ENCODE measurements at places on chromosomes 5 and 9.

DNA sequence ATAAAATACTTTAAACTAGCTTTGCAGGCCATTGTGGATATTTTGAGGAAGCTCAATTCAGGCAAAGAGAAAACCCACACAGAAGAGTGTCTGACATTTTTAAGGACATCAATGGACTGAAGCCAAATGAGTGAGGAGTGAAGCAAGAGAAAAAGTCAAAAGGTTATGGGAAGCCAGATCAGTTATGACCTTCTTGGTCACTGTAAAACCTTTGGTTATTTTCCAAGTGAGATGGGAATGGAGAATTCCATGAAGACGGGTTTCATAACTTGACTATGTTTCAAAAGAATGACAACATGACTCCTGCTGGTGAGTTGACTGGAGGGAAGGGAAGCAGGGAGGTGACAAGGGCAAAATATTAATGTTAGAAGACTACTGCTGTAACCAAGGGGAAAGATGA is 585.2 kb downstream of the EFNA5 start:
- DNase-seq, result no peak

DNA sequence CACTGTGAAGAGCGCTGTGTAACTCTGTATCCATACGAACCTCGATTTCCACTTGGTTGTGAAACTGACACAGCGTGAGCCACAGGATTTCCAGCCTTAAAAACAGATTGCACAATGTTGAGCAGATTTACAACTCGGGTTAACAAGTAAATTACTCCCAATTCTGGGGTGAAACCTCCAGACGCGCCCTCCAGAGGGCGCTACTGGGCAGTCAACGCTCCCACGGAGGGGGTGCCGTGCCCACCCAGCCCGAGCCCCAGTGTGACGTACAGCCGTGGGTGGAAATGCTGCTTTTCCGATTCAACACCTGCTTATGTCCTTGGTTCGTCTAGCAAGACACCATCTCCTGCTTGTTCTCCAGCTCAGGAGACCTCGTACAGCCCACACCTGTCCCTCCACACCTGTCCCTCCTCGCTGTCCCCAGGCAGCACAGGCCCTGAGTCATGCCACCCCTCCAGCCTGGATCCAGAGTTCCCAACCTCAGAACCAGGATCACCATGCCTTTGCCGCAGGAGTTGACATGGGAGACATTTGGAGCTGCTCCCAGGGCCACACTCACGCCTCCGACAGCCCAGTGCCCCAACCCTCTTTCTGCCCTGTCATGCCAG is 34.4 kb upstream of the SLC6A3 start:
- no peak for DNase-seq

DNA sequence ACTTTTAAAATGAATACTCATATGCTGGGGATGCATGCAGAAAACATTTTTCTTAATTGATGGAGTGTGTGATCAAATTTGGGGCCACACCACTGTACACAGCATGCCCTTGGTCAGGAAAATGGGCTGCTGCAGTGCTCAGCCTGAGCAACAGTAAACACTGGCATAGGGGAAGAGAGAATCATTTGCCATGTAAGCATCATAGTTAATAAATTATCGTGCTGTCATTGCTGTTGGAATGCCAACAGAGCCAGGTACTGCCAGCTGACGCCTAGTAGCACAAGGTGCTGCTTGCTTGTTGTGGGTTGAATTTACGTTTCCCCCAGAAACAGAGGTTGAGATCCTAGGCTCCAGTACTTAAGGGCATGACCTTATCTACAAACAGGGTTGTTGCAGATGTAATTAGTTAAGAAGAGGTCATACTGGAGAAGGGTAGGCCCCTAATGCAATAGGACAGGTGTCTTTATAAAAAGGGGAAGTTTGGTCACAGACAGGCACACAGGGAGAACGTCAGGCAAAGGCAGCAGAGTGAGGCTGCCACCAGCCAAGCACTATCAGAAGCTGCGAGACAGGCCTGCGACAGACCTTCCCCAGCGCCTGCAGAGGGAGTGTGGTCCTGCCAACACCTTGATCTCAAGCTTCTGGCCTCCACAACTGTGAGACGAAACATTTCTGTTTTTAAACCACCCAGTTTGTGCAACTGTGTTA is 25.3 kb downstream of the DAP start:
- DNase-seq, result no peak

DNA sequence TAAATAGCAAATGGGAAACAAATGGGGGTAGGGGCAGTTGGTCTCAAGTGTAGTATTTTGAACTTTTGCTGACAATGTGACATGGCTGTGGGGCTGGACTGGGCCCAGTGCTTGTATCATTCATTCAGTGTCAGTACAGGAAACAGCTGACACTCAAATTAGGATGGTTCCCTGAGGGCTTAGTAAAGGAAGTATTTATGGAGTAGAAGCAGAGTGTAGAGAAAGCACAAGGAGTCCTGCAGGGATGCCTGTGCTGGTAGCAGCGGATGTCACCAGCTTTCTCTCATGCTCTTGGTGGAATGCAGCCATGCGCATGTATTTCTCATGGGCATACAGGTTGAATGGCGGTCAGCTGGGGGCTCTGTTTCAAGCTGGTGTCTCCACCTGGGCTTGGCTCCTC is 72.9 kb upstream of the SLC44A1 start:
- no peak for DNase-seq

GRCh38 chr5:33231214-33231710 is 209.5 kb upstream of the TARS1 start:
- no peak for DNase-seq

DNA sequence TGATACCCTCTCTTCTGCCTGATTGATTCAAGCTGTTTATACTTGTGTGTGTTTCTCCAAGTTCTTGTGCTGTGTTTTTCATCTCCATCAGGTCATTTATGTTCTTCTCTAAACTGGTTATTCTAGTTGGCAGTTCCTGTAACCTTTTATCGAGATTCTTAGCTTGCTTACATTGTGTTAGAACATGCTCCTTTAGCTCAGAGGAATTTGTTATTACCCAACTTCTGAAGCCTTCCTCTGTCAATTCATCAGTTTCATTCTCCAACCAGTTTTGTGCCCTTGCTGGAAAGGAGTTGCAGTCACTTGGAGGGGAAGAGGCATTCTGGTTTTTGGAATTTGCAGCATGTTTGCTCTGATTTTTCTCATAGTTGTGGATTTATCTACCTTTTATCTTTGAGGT is 126.2 kb upstream of the FTMT start:
- DNase-seq, result no peak

DNA sequence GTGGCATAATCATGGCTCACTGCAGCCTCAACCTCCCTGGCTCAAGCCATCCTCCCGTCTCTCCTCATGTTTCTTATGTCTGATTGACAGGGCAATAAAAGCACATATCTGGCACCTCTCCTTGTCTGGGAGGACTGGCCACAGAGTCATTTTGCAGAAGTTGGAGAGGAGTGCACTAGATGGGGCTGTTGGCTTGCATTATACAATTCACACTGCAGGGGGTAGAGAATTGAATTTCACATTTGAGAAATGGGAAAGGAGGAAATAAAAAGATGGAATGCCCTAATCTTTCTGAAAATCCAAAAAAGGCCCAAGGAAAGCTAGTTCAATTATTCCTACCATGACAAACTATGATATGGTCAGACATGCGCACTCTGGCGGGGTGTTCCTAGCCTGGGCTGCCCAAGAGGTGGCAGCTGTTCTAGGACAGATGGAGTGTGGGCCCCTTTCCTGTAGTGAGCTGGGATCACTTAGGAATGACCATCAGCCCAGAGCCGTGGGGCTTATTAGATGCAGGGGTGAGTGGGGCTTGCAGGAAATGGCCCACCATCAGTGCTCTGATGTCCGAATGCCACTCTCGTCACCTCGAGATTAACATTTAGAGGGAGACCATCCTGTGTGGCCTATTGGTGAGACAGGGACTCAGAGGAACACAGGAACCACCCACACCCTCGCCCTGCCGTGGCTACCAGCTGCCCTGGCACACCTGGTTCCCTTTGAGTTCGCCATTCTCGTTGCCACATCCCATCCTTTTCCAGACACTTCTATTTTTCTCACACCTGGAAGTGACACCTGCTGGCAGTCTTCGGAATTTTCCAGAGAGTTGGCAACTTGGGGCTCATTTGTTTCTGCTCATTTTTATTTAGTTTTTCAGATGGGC is 21.8 kb upstream of the ANKRD18A start:
- no peak for DNase-seq

GRCh38 chr5:92119110-92119509 is 736.0 kb upstream of the ARRDC3 start:
- no peak for DNase-seq

DNA sequence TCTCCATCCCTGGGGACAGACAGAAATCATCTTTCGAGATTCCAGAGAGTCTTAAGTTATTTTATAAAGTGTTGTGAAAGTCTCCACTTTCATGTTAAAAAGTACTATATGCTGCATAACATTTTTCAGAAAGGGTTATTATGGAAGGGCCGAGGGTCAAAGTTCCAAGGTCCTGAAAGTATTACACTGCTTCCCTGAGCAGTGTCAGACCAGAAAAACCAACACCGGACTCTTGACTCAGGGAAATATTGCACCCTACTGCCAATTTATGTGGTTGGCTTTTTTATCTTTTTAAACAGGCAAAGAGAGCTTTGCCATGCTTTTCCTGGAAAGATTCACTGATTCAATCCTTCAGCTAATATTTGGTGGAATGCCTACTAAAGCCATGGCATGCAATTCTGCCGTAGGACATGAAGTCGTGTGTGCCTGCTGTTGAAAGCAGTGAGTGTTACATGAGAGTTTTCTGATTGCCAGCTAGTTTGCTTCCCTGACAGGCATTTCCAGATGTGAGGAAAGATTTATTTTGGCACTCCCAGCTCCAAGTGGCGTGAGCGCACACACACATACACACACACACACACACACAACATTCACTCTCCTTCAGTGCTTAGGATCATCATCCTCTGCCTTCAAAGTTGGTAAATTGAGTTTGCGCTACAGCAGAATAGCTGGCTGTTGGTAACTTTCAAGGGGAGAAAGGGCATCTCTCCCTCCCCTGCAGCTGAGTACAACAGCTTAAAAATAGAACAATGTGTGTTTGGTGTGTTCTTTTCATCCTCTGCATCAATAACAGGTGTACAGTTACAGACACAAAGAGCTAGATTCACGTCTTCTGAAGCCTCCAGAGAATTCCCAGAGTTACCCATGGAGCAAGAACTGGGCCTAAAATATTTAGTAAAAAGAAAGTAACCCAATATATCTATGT is 45.6 kb downstream of the SLC1A3 start:
- no peak for DNase-seq

- DNase-seq, result no peak
Observed at GRCh38 chr5:107478068-107478641, 192.6 kb downstream of the EFNA5 start.

DNA sequence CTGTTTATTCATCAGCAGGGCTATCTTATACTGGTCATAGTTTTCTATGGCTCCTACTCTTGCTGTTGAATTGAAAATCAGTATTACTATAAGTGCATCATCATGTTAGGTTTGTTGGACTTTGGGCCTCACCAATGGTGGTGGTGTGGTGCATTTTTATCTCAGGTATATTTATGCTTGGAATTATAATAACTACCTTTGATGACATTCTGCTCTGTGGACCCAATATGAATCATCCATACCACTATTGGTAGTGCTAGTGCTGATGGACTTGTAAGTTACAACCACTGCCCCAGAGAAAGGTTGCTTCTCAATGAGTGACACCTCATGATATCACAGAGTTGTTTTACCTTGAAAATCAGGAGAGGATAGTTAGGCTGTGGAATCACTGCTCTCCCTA is 28.0 kb downstream of the IL9 start:
- no peak for DNase-seq

DNA sequence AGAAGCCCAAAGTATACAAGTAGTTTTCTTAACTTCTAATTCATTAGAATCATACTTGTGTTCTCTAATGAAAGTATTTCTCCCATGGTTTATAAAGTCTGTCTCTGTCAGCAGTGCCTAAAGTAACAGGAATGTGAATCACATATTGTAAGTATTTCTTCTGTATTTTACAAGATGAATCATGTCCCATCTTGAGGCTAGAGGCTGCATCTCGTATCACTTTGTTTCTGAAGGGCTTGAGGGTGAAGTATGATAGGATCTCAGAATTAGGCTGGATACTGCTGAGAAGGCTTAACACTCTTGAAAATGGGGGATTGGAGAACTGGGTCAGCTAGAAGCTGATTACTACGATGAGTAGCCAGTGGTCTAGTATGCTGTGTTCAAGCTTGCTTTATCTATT is 242.2 kb upstream of the ACTBL2 start:
- DNase-seq, result no peak

DNA sequence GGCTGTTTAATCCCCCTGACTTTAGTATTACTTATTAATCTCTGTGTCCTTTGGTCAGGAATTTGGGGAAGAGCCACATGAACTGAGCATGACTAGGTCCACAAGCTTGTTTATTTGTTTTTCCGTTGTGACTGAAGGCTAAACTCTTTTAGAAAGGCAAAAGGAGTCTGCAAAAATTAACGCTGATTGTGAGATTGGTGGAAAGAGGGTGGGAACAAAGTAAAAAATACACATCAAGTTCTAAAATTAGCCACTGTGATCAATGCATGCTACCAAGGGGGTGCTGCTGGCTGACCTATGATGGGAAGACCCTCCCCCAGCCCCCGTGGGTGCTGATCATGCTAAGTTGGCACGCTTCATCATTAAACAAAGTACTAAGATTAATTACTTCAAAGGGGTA is 356.8 kb downstream of the ADGRV1 start:
- DNase-seq, result no peak

DNA sequence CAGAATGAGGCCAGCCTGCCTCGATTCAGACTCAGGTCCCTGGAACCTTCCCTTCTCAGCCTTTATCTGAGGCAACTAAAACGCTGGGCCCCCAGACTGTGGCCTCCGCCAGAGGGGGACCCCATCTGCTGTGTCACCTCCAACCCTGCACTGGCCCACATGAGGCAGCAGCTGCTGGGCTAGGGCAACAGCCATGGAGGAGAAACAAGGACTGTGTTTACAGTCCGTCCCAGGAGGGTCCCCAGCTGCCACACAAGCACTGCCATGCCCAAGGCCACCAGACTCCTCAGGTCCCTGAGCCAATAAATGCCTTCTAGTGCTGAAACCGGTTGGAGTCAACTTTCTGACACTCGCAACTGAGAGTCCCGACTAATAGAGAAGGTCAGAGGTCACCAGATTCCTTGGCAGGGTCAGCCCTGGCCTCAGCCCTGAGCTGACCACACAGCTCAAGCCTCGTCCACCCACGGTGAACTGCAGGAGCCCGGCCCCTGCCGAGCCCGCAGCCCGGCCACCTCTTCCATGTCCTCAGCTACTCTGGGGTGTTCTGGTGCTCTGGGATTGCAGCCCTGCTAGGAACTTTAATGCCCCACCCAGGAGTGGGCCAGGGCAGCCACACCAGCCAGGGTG is 77.0 kb downstream of the ZNF354C start:
- no peak for DNase-seq

DNA sequence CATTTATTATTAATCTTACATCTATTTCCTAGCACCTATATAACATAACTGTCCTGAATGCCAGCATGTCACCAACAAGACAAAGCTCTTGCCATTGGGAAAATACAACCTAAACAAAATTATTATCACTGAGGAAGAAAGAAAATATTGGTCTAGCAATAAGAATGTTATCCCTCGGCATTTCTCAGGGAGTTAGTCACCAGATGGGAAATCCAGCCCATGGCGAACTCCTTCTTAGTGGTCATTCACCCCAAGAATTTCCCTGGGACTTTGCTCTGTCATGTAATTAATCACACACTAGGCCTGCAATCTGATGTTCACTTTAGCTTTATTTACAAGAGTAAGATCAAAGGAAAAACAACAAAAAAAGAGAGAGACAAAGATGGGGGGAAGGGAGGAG is 56.1 kb upstream of the TAS2R1 start:
- DNase-seq, result no peak

Data from stimulated activated CD8-positive, alpha-beta memory T cell treated with anti-CD3 and anti-CD28 coated beads, Interleukin-4, amount 100 ng/mL, for 4 hours (primary cell).